ENCODE measurements at places on chromosomes 1 and 21.

- DNase-seq, result no peak
These were observed 2.7 kb downstream of the THBS3 start for GRCh38 chr1:155205035-155205434.

DNA sequence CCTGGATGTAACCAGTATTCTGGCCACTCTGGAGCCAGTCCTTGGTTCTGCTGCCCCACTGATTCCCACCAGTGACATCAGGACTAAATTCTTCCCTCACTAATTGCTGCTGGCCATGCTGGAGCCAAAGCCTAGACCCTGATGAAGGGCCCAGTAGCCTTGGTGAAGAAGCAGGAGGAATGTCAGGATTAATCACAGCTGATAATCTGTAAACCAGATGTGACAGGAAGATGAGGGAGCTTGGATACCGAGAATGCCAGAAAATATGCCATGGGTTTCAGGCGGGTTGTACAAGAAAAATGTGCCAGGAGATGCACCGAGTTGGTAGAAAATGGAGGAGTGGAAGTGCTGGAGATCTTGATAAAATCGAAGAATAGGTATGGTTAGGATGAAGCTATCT, 119.0 kb upstream of the PPP2R5A start:
- DNase-seq, result no peak

DNA sequence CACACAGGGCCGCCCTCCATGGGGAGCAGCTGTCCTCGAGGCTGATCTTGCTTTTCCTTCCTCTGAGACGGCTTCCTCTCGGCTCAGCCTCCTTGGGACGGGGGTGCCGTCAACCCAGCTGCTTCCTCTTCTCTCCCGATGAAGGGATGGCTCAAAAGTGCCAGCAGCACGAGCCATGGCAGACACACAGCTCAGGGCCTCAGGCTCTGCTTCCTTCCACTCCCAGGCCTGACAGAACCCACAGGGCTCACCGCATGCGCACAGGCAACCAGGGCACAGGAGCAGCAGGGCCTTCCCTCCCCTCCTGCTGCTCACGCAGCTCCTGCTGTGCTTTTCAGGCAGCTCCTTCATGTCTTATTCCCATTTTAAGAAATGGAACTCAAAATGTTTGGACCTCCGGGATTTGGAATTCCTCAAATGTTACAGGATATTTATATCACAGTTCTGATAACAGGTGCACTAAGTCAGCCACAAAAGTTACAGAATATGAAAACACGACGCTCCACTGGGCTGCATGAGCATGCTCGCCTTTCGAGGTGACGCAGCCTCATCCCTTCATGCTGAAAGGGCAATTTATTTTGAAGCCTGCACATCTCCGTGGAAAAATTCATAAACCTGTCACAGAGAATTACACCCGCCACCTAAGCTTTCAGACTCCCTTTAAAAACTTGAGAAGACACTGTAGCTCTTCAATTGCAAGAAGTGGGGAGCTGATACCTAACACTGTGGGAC, 84.4 kb downstream of the HSF2BP start:
- no peak for DNase-seq

DNA sequence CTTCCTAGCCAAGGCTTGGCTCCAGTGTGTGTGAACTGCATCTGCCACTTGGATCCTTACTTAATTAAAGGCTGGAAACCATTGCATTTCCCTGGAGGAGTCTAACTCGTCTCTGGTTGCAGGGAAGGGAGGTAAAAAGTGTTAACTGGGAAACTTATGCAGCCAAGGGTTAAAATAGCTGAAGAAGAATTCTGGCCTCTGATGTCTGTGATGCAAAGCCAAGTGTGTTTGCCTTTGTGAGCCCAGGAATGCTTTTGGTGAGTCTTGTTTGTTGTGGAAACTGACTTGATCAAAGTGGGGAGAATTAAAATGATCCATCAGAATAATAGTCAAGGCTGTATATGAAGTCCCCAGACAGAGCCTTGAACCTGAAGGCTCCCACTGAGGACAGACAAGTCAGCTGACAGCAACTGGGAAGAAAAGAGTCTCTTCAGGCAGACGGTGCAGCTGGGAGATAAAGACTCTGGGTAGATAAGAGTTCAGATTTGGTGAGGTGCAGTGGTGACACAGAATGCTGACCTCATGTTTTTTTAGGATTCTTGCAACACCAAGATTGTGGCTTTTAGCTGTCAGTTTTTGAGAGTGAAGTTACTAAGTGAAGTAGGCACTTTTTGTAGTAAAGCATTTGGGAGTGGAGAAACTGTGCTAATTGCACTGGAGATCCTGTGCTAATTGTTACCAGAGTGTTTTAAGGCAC, 59.5 kb upstream of the WLS start:
- peak; percentile 49 for DNase-seq

GRCh38 chr1:245829194-245829593, 674.4 kb downstream of the KIF26B start:
- no peak for DNase-seq

DNA sequence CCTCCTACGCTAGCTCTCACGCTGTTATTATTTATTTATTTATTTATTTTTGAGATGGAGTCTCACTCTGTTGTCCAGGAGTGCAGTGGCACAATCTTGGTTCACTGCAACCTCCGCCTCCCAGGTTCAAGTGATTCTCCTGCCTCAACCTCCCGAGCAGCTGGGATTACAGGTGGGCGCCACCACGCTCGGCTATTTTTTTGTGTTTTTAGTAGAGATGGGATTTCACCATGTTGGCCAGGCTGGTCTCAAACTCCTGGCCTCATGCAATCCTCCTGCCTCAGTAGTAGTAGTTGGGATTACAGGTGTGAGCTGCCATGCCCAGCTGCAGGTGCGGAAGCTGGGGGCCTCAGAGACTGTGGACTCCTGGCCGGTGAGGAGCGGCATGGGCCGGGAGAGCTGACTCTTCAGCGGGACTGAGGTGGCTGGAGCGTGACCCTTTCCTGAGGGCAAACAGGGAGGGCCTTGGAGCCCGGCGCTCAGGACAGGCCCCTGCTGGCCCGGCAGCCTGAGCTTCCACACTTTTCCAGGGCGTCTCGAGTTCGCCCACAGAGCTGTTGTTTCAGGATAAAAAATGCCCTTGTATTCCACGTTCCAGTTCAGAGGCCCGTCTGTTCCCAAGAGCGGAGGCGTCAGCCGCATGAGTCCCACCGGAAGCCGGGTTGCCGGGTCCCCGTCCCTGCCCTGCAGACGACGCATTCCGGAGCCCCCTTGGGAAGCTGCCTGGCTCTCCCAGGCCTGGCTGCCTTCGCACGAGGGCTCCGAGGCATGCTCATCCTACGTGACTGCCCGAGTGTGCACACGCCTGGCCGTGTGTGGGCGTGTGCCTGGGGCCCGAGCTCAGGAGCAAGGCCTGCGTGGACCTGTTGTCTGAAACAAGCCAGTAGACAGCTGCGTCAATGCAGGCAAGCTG, 126.2 kb downstream of the SIK1 start:
- DNase-seq, result no peak

GRCh38 chr1:24102961-24103360, 9.0 kb downstream of the MYOM3 start:
- peak; percentile 16 for DNase-seq

DNA sequence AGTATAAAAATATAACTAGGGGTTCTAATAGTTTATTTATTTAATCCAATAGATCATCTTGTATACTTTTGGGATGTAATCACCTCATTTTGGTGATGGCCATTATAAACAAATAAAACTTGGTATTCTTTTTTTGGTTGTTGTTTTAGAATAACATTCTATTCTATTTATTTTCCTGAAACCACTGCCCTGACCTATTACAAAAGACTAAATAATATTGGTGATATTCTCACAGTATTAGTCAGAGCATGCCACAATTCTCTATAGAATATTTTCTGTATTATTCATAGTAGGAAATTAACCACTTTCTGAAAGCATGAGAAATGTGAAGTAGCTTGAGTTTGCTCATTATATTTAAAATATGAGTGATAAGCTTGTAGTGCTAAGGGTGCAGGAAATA, 54.1 kb upstream of the LRRC7 start:
- DNase-seq, result peak; percentile 56

GRCh38 chr21:41597227-41597626, 89.3 kb upstream of the TMPRSS2 start:
- no peak for DNase-seq

GRCh38 chr21:45263534-45263933, 24.2 kb downstream of the POFUT2 start:
- DNase-seq, result no peak

GRCh38 chr1:216461466-216461865, 38.2 kb upstream of the USH2A start:
- peak; percentile 13 for DNase-seq

GRCh38 chr1:56409112-56409691, 170.2 kb downstream of the PLPP3 start:
- peak; percentile 20 for DNase-seq

GRCh38 chr21:40270047-40270446, 402.8 kb downstream of the PCP4 start:
- no peak for DNase-seq
